ENCODE measurements at places on chromosomes 4 and X.

GRCh38 chrX:134706138-134706537 lies 47.9 kb upstream of the PLAC1 start:
- no peak for DNase-seq

- DNase-seq = no peak
Observed at GRCh38 chr4:155473420-155474095, 96.8 kb upstream of the MAP9 start.

GRCh38 chrX:68190799-68191198 lies 242.5 kb downstream of the OPHN1 start:
- DNase-seq = no peak

DNA sequence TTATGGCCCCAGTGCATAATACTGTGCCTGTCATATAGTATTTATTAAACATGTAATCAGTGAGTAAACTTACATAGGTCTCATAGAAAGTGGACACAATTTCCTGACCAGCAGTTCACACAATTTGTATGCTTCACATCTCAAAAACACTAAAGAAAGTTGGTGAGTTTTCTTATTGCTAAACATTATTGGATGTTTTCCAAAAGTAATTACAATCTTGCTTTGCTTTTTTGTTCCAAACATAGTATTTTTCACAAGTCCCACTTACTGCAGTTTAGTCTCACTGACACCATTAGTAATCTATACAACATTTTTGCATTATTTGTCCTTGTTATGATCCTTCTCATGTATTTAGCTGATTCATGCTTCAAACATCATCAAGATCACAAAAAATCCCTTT lies 132.5 kb downstream of the TBCK start:
- no peak for DNase-seq

GRCh38 chrX:118179161-118179560 lies 62.6 kb upstream of the KLHL13 start:
- DNase-seq = no peak

DNA sequence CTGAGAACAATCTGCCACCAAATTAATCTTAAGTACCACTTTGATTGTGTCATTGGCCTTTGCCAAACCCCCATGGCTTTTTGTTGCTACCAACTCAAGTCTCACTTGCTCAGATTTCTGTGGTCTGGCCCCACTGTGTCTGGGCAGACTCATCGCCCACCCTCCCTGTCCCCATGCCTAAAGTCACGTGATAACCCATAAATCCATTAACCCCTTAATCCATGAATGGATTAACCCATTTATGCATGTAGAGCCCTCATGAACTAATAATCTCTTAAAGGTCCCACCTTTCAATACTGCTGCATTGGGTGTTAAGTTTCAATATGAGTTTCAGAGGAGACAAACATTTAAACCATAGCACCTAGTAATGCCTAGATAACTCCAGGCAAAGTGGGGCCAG lies 78.5 kb upstream of the BLTP1 start:
- no peak for DNase-seq

DNA sequence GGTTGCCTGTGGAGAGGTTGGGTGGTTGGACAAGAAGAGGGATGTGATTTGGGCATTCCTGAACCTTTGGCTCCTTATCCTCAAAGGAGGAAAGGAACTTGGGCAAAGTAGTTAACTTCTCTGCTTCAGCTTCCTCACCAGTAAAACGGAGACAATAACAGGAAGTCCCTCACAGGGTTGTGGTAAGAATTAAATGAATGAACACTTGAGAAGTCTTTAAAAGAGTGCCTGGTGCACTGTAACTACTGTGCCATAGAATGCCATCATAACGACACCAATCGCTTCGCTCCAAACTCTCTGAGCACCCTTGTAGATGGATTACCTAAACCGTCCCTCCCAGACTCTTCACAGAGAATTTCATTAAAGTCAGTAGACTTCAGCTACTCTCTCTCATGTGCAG lies 10.5 kb downstream of the ZCCHC18 start:
- DNase-seq = no peak

GRCh38 chr4:112290341-112290740 lies 4.6 kb upstream of the TIFA start:
- no peak for DNase-seq

- DNase-seq = peak; percentile 89
Observed at GRCh38 chr4:7101692-7102515, 34.0 kb upstream of the GRPEL1 start.

- no peak for DNase-seq
Observed at GRCh38 chrX:11967986-11968869, 170.0 kb upstream of the FRMPD4 start.

All from AG08396 (cell line).